Amniotic epithelial cell (primary cell): ENCODE measurements at places on chromosomes 3 and 15.

GRCh38 chr15:55532944-55533343 lies 24.9 kb upstream of the DNAAF4 start:
- DNase-seq: no peak

- no peak for DNase-seq
Observed at GRCh38 chr3:187769771-187770170, 24.5 kb upstream of the BCL6 start.

DNA sequence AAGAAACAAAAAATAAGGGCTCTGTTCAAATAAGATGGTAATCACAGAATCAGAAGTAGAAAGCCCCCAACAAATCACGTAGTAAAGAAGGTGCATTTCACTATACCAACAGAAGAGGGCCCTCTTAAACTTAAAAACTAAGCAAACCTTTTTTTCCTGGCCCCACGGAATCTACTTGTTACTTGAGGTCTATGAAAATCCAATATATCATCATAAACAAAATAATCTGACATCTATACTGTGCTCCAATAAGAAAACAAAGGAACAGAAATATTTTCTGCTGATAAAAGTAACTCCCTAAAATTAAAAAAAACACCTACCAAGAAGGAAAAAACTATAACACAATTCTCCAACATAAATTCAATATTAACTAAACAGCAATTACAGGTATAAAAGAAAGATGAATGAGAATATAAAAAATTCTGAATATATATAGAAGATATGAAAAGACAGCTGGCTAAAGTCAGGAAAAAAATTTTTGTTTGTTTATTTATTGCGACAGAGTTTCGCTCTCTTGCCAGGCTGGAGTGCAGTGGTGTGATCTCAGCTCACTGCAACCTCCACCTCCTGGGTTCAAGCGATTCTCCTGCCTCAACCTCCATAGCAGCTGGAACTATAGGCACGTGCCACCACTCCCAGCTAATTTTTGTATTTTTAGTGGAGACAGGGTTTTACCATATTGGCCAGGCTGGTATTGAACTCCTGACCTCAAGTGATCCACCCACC lies 81.8 kb downstream of the CLASP2 start:
- DNase-seq: peak; percentile 77

- DNase-seq: no peak
Observed at GRCh38 chr3:33171580-33171979, 47.0 kb downstream of the SUSD5 start.

GRCh38 chr3:193768070-193768394 lies 175.0 kb downstream of the OPA1 start:
- DNase-seq: peak; percentile 31
